ENCODE measurements at places on chromosomes 13 and 19. TPM values are rescaled to one million over a fixed set of nuclear protein-coding genes. Genes with fewer than 3 reads are reported as not detected.

DNA sequence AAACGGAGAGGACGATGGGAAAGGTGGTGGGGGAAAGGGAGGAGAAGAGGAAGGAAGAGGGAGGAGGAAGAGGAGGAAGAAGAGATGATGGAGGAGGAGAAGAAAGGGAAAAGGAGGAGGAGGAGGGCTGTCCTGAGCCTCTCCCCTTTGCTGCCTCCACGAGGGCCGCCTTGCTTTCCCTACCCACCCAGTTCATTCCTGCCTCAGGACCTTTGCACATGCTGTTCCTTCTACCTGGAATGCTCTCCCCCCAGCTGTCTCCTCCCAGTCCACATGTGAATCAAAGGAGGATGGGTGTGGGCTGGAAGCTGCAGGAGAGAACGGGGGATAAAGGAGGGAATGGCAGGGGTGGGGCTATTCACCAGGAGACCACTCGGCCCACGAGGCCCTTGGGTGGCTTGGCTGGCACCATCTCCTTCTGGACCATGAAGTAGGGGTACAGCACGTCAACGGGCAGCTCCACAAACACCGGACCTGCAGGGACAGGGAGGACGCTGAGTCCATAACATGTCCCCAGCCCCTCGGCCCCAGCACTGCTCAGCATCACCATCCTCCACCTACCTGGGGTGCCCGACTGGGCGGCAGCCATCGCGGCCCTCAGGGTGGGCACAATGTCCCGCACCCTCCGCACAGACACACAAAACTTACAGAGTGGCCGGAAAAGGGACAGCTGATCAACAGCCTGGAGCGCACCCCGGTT lies 15.3 kb downstream of the SYDE1 start:
- no peak overlapping the region for H3K27ac ChIP-seq
- H3K27me3 ChIP-seq, result no peaks in the 10 kb centered on the region
- H3K4me1 ChIP-seq, result peaks cover 13% of the 10 kb centered on the region
- peaks cover 36% of the 10 kb centered on the region for H3K36me3 ChIP-seq
- DNase-seq, result no peak
- no peak overlapping the region for H3K4me3 ChIP-seq

- DNase-seq, result no peak
- no peak overlapping the region for H3K4me3 ChIP-seq
- H3K27ac ChIP-seq, result no peak overlapping the region
- no peaks in the 10 kb centered on the region for H3K27me3 ChIP-seq
Measured at GRCh38 chr13:73984201-73984600, 150.0 kb downstream of the KLF12 start.

CYSLTR2 gene
- total RNA-seq, result not detected

- no peaks in the 10 kb centered on the region for H3K4me1 ChIP-seq
- no peaks in the 10 kb centered on the region for H3K36me3 ChIP-seq
- no peaks in the 10 kb centered on the region for H3K27me3 ChIP-seq
- no peak for DNase-seq
- H3K27ac ChIP-seq, result no peak overlapping the region
Measured at GRCh38 chr19:50859849-50860248, 5.1 kb downstream of the KLK3 start.

GRCh38 chr13:24275041-24275440 lies 34.3 kb upstream of the C1QTNF9 start:
- H3K27me3 ChIP-seq, result no peaks in the 10 kb centered on the region
- no peak overlapping the region for H3K4me3 ChIP-seq
- peaks cover 18% of the 10 kb centered on the region for H3K4me1 ChIP-seq
- no peaks in the 10 kb centered on the region for H3K36me3 ChIP-seq

- no peak for DNase-seq
- H3K27ac ChIP-seq, result no peak overlapping the region
- no peaks in the 10 kb centered on the region for H3K27me3 ChIP-seq
- H3K4me3 ChIP-seq, result no peak overlapping the region
- no peaks in the 10 kb centered on the region for H3K4me1 ChIP-seq
- H3K36me3 ChIP-seq, result no peaks in the 10 kb centered on the region
Measured at GRCh38 chr13:37531049-37531448, 67.5 kb downstream of the POSTN start.

DNA sequence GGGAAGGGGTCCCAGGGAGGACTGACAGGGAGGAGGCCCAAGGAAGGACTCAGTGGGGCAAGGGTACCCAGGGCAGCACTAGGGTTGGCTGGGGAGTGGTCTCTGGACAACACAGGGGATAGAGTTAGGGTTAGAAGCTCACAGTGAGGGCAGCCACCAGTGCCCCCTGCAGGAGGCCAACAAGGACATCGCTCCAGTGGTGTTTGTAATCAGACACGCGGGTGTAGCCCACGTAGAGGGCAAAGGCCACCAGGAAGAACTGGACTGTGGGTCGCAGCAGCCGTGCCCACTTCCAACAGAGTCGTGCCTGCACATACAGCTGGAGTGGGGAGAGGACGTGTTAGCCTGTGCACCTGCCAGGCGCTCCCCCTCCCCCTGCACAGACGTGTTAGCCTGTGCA lies 9.2 kb downstream of the PLPP2 start:
- H3K27ac ChIP-seq, result no peak overlapping the region
- H3K36me3 ChIP-seq, result no peaks in the 10 kb centered on the region
- peaks cover 2% of the 10 kb centered on the region for H3K27me3 ChIP-seq
- DNase-seq, result no peak

- H3K4me1 ChIP-seq, result no peaks in the 10 kb centered on the region
- H3K4me3 ChIP-seq, result no peak overlapping the region
- no peak for DNase-seq
- no peaks in the 10 kb centered on the region for H3K27me3 ChIP-seq
- no peak overlapping the region for H3K27ac ChIP-seq
Measured at GRCh38 chr19:51201712-51202111, 23.2 kb upstream of the CD33 start.

C19orf33 gene
- not detected for total RNA-seq

DNA sequence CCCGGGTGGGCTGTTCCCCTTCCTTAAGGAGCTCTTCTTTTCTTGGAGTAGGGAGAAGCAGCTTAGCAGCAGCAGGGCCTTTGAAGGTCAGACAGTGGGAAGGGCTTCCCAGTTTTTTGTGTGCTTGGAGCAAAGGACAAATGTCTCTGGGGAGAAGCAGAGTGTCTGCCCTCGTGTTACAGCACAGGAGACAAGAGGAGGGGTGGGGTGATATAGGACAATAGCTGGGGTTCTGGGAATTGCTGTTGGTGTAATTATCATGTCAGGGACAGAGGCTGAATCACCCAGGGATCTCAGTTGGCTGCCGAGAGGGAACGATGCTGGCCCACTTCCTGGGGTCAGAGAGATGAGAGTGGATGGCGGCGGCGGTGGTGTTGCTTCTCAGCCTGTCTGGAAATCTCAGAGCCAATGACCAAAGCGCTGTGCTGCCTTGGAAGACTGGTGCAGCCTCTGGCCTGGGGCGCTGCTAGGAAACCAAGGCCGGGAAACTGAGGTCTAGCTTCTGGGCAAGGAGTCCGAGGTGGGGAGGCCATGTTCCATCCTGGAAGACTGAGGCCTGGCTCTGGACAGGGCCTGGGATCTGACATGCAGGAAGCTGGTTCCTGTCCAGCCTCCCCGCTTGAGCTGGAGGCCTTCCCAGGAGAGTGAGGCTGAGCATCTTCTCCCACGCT lies 1.2 kb downstream of the INAFM1 start:
- no peak overlapping the region for H3K4me3 ChIP-seq
- peaks cover 15% of the 10 kb centered on the region for H3K4me1 ChIP-seq
- H3K27ac ChIP-seq, result peak overlapping the region; percentile 66
- DNase-seq, result peak; percentile 45
- H3K27me3 ChIP-seq, result no peaks in the 10 kb centered on the region
- peaks cover 10% of the 10 kb centered on the region for H3K36me3 ChIP-seq

GRCh38 chr13:32936716-32937115 lies 79.5 kb upstream of the KL start:
- no peak overlapping the region for H3K4me3 ChIP-seq
- H3K27ac ChIP-seq, result no peak overlapping the region
- no peak for DNase-seq
- no peaks in the 10 kb centered on the region for H3K36me3 ChIP-seq

GRCh38 chr13:101465877-101466276 lies 13.4 kb downstream of the ITGBL1 start:
- no peaks in the 10 kb centered on the region for H3K27me3 ChIP-seq
- no peaks in the 10 kb centered on the region for H3K36me3 ChIP-seq
- H3K4me3 ChIP-seq, result no peak overlapping the region
- no peaks in the 10 kb centered on the region for H3K4me1 ChIP-seq
- H3K27ac ChIP-seq, result no peak overlapping the region

DNA sequence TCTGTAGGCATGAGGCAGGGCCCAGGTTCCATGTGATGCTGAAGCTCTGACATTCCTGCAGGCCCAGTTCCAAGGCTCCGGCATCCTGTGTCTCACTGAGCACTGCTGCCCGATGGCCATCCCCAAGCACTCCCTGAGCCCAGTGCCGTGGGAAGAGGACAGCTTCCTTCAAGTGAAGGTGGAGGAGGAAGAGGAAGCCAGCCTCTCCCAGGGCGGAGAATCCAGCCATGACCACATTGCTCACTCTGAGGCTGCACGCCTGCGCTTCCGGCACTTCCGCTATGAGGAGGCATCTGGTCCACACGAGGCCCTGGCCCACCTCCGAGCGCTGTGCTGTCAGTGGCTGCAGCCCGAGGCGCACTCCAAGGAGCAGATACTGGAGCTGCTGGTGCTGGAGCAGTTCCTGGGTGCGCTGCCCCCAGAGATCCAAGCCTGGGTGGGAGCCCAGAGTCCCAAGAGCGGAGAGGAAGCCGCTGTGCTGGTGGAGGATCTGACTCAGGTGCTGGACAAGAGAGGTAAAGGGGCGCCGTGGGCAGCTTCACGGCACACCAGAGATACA lies 8.0 kb downstream of the ZSCAN22 start:
- H3K36me3 ChIP-seq, result no peaks in the 10 kb centered on the region
- H3K4me3 ChIP-seq, result no peak overlapping the region
- no peak overlapping the region for H3K27ac ChIP-seq
- no peaks in the 10 kb centered on the region for H3K27me3 ChIP-seq

GRCh38 chr19:6378486-6378885 lies 2.8 kb upstream of the PSPN start:
- no peak overlapping the region for H3K4me3 ChIP-seq
- no peak for DNase-seq
- H3K27ac ChIP-seq, result no peak overlapping the region
- H3K36me3 ChIP-seq, result peaks cover 43% of the 10 kb centered on the region
- no peaks in the 10 kb centered on the region for H3K27me3 ChIP-seq

GRCh38 chr13:33466262-33466661 lies 180.7 kb upstream of the STARD13 start:
- H3K27me3 ChIP-seq, result no peaks in the 10 kb centered on the region
- no peaks in the 10 kb centered on the region for H3K36me3 ChIP-seq
- DNase-seq, result no peak
- no peak overlapping the region for H3K4me3 ChIP-seq
- H3K27ac ChIP-seq, result no peak overlapping the region

- H3K4me3 ChIP-seq, result peak overlapping the region; percentile 59
- H3K36me3 ChIP-seq, result no peaks in the 10 kb centered on the region
- no peak overlapping the region for H3K27ac ChIP-seq
Measured at GRCh38 chr13:22915442-22916082, 265.2 kb upstream of the SGCG start.

DNA sequence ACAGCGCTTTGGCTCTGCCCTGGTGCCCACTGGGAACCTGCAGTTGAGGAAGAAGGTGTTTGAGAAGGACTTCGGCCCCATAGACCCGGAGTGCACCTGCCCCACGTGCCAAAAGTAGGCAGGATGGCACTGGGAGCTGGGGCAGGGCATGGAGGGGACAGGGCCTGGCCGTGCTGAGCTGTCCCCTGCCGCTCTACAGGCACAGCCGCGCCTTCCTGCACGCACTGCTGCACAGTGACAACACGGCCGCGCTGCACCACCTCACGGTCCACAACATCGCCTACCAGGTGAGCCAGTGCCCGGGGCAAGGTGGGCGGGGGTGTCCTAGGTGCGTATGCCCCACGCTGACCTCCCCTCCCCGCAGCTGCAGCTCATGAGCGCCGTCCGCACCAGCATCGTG lies 5.1 kb upstream of the DNM2 start:
- DNase-seq, result no peak
- H3K27me3 ChIP-seq, result no peaks in the 10 kb centered on the region
- H3K4me3 ChIP-seq, result no peak overlapping the region
- H3K4me1 ChIP-seq, result peaks cover 4% of the 10 kb centered on the region

GPI gene
- 201 TPM for total RNA-seq

SSC5D gene
- 0.53 TPM for total RNA-seq

DNA sequence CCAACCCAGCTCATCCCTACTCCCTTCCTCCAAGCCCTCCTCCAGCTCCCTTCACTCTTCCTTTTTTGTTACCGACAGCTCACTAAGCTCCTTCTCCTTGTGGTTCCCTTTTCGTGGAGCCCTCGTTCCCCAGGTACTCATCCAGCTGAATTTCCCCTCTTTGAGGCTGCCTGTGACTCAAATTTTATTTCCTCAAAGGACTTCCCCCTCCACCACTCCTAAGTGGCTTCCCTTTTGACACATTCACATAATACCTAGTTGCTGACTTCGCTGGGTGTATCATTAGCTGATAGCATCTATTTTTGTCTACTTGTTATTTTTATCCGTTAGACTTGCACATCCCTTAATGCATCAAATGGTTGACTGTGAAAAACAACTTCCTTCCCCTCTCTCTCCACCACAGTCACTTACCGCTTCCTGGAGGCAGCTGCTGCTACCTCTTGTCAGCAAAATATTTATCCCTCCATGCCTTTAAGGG lies 14.5 kb downstream of the FFAR2 start:
- H3K27ac ChIP-seq, result no peak overlapping the region
- no peak overlapping the region for H3K4me3 ChIP-seq

DNA sequence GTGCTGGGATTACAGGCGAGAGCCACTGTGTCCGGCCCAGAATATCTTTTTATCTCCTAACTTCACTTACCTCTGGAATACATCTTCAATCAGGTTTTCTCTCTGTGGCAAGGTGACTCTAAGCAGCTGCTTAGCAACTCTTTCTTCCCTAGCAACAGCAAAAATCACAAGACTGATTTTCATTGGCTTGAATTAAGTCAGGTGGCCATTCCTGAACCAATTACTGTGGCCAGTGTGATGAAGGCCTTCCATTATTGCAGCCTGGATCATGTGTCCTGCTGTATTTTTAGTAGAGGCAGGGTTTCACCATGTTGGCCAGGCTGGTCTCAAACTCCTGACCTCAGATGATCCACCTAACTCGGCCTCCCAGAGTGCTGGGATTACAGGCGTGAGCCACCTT lies 9.0 kb upstream of the LTBP4 start:
- H3K4me1 ChIP-seq, result no peaks in the 10 kb centered on the region
- H3K27ac ChIP-seq, result no peak overlapping the region
- peaks cover 11% of the 10 kb centered on the region for H3K27me3 ChIP-seq
- H3K36me3 ChIP-seq, result no peaks in the 10 kb centered on the region
- no peak for DNase-seq
- no peak overlapping the region for H3K4me3 ChIP-seq

GRCh38 chr19:50702158-50702870 lies 17.3 kb downstream of the SHANK1 start:
- H3K27ac ChIP-seq, result no peak overlapping the region
- no peaks in the 10 kb centered on the region for H3K4me1 ChIP-seq
- DNase-seq, result no peak
- no peaks in the 10 kb centered on the region for H3K36me3 ChIP-seq

- no peak overlapping the region for H3K27ac ChIP-seq
- peaks cover 3% of the 10 kb centered on the region for H3K4me1 ChIP-seq
- H3K36me3 ChIP-seq, result no peaks in the 10 kb centered on the region
- no peak overlapping the region for H3K4me3 ChIP-seq
Measured at GRCh38 chr13:110685305-110686020, 20.5 kb downstream of the CARS2 start.
